Skeletal muscle cell (primary cell): ENCODE measurements at places on chromosomes 5 and 9.

DNA sequence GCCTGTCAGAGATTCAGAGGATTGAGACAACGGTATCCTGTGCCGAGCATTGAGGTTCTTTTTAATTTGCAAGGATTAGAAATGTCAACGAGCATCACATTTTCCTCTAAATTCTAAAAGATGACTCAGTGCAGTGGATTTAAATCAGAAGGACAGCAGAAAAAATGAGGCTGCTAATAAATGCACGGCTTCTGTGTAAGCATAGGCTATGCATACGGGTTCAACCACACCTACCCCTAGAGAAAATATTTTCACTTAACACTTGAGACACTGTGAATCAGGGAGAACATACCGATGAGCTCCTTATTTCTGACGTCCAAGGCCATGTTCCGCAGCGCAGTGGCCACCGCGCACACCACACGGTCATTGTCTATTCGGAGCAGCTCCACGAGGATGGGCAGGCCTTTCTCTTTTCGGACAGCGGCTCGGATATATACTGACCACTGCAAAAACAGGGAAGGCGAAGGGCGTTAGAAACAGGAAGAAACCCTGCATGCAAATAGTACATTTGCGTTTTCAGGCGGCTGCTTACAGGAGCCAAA, 321.4 kb upstream of the DAP start:
- no peak for DNase-seq

DNA sequence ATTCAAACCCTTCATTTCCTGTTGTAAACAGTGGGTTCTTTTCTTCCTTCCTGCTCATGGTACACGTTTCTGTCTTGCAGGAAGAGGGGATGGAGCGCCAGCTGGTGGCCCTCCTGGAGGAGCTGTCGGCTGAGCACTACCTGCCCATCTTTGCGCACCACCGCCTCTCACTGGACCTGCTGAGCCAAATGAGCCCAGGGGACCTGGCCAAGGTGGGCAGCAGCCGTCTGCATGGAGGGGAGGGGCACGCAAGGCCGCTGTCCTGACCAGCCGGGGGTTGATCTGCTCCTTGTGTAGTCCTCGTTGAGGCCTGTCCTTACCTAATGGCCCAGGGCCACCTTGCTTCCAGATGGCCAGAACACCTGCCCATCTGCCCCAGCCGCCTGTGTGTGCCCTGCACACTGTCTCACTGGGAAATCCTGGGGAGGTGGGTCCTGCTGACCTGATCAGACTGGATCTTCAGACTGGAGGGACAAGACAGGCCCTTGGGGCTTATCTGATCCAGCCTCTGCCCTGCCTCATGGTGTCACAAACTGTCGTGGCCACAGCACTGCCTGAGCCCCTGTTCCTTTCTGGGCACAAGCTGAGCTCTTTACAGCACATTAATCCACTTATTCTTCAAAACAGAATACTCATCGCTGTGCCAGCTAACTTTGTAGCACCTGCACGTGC, 44.7 kb downstream of the LRSAM1 start:
- DNase-seq = no peak

- no peak for DNase-seq
Measured at GRCh38 chr5:160367261-160367660, 3.2 kb downstream of the C1QTNF2 start.

DNA sequence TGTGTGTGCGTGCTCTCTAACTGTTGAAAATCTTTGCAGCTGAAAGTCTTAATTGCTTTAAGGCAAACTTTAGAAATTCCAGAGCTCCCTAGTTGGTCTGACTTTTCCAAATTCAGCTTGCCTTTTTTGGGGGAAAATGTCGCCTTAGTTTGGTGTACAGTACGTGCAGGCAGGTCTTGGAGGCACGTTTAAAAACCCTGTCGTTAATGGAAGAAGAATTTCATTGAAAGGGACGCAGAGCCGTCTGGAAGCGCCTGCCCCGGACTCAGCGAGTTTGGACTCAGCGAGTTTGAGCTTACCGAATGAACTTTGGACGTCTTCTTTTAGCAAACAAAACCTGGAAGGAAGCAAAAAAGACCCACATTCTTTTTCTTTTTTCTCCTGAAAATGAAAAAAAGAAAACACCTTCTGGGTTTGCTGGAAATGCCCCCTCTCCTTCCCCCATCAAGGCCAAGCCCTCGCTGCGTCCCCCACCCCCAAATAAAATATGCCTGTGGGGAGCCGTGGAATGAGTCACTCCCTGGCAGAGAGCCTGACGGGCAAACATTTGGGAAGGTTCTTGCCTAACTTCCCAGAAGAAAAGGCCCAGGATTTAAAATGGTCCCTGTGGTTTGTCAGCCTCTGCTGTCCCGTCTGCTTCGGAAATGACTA, 1.5 kb downstream of the NEK6 start:
- DNase-seq = peak; percentile 72

DNA sequence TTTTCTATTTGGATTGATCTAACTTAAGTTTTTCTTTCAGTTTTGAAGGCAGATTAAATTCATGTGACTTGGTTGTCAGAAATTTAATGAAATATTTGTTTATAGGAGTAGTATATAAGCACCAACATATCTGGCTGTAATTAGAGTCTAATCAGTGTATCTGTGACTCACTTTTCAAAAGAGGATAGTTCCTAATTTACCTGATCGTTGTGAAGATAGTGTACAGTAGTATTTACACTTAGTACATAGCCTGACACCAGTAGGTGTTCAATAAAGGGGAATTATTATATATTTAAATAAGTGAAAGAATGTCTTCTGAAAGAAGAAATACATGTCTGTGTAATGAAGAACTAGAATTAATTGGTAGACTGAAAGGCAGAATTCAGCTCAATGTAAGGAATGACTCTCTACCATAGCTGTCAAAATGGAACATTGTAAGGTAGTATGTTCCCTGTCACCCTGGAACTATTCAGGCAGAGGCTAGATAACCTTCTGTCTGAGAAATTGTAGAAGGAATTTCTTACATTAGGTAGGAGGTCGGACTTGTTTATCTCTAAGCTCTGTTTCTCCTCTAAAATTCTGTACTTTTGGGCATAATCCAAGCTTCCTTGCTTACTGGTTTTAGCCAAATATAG, 8.6 kb downstream of the TGFBR1 start:
- DNase-seq = no peak

- no peak for DNase-seq
Measured at GRCh38 chr5:163874431-163874830, 369.0 kb downstream of the MAT2B start.

DNA sequence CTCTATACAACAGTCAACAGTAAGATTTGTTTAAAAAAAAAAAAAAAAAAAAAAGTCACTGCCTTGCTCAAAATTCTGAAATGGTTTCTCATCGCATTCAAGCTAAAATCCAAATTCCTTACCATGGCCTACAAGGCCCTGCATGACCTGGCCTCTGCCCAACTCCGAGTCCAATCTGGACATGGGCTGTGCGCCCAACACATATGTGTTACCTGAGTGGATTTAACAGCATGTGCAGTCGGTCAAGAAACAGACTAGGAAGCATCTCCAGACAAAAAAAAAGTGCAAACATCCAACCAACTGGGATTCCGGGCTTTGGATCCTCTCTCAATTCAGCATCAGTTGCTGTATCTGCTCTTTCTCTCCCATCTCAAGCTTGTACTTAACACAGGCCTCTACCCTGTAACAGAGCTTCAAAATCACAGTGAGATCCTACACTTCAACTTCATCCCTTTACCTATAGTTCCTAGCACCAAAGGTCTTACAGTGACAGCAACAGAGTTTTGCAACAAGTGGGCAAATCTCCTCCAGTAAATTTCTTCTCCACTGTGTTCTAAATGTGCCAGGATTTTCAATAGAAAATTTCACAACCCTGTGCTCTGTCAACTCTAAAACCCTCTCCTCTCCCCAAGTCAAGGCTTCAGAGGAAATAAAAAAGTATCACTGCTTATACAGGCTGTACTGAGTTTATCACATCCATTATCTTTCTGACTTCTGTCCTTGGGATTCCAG, 19.6 kb downstream of the ZNF608 start:
- no peak for DNase-seq

DNA sequence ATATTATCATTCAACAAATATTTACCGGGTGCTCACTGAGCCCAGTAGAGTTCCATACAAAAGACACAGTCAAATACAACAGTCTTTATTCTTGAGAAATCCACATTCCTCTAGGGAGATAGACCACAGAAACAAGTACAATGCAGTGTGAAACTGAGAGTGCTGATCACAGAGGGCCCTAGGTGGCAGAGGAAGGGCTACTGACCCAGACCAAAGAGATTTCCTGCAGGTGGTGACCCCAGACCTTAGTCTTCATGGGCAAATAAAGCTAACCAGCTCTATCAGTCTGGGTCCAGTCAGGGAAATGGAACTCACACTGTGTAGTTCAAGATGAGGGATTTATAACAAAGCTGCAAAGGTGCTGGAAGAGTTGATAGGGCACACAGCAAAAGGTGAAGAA, 110.4 kb upstream of the SLC27A6 start:
- DNase-seq = no peak
